ACHN (cell line): ENCODE measurements at places on chromosomes 13 and 19.

DNA sequence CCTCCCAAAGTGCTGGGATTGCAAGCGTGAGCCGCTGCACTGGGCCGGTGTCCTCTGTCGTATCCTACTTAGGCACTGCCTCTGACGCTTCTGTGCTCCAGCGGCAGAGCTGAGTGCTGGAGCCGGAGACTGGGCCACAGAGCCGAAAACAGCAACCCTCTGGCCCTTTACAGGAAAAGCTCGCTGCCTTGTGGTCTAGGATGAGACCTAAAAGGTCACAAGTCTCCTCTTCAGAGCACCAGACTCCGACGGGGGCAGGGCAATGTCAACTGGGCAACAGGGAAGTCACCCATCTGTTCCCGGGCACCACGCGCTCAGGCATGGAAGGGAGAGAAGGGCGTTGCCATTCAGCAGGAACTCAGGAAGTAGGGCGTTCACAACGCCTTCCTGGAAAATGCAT is 91.7 kb downstream of the GADD45B start:
- no peak for DNase-seq

- DNase-seq: no peak
Measured at GRCh38 chr13:85610024-85610423, 189.2 kb downstream of the SLITRK6 start.

DNA sequence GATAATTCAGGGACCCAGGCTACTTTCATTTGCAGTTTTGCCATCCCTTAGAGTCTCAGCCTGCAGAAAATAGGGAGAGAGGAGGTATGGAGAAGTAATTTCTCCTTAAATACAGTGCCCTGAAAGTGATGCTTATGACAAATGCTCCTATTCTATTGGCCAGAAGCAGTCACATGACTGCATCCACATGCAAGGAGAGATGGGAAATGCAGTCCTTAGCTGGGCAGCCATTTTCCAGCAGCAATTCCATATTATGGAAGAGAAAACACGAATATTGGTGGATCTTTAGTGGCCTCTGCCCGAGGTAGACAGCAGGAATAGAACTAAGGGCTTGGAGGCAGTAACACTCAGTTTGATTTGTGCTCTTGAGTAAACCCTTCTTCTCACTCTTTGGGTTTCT is 39.4 kb downstream of the VAV1 start:
- DNase-seq: peak; percentile 42

DNA sequence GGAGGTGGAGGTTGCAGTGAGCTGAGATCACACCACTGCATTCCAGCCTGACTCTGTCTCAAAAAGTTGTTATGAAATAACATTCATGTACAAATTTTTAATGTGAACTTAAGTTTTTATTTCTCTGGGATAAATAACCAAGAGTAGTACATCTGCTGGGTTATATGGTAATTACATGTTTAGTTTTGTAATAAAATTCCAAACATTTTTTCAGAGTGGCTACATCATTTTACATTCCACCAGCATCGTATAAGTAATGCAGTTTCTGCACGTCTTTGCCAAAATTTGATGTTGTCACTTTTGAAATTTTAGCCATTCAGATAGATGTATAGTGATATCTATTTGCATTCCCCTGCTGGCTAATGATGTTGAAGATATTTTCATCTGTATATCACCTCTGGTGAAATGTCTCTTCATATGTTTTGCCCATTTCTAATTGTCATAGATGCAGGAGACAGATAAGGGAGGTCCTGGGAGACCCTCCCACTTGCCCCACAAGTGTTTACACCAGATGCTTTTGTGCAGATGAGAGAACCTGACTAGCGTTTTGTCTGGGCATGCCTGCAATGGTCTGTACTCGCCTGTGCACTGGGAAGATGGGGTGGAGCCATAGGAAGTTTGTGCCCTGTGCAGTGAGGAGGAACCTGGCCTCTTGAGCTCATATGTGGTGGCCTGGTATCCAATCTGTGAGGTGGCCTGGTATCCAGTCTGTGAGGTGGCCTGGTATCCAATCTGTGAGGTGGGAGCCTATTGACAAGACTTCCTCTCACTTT is 12.7 kb upstream of the KBTBD6 start:
- no peak for DNase-seq

- DNase-seq: no peak
Measured at GRCh38 chr13:110964229-110965037, 49.6 kb upstream of the ANKRD10 start.

GRCh38 chr19:44025217-44025936 is at the start of gene ZNF222:
Gene ZNF222 (plus strand): TSS chr19:44025379. CDS start chr19:44025437, 58 bp downstream.
- peak; percentile 84 for DNase-seq

DNA sequence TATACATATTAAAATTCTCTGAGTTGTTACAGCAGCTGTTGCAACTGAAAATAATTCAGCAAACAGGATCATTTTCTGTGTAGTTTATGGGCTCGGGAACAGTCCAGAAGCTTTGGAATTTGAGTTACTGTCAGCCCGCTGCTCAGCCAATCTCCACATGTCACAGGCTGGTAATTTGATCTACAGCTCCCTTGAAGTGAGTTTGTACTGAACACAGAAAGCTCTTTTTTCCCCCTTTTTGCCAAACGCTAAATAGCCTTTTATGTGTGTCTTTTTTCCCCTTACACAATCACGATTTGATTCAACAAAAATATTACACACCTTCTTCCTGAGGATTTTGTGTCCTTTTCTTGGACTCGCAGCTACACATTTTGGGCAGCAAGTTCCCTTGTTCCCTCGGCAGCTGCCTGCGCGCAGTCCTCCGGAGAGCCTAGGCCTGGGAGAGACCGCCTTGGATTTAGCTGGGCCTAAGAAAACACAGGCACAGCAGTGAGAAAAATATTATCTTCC is 371.4 kb downstream of the KCNRG start:
- no peak for DNase-seq

GRCh38 chr19:43780706-43781525 is at the start of gene KCNN4:
Gene KCNN4 (minus strand): TSS chr19:43780973. CDS start chr19:43780861, 112 bp downstream.
- no peak for DNase-seq

DNA sequence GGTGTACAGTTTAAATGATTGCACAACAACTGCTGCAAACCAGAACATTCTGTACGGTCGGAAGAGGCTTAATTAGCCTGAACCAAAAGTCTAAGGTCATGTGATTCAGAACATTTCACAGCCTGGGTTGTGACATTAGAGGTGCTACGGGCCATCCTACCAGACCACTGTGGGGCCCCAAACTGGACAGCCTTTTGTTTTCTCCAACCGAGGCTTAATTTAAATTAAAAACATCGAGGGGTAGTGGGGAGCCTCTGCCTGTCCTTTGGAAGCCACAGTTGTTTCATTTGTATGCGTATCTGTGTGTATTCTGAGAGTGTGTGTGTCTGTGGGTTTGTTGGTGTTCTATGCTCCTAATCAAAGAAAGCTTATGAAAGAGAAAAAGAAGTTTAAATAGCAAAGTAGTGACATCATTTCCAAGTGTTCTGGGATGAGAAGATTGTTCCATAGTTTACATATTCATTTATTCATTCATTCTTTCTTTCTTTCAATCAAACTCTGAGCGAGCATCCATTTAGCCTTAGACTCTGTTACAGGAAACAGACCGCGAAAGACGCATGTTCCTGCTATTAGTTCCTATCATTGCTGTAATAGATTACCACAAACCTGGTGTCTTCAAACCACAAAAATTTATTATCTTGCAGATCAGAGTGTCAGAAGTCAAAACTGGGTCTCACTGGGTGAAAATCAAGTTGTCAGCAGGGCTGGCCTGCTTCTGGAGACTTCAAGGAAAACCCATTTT is 444.8 kb downstream of the FOXO1 start:
- no peak for DNase-seq

DNA sequence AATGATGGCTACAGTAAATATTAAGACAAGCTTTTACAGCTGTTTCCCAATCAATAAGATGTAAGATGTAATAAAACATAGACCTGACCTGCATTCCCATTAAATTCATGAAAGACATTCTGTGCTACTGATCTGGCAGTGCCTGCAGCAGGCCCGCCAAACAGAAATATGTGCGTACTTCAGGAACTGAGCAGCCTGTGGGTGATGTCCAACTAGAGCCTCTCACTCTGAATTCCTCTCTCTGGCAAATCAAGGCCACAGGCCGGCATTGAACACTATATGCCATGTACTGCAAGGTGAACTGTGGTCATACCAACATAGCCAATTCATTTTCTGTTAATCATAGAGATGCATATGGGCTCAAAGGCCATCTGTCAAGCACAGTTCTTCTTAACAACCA is 17.8 kb downstream of the SHISA2 start:
- no peak for DNase-seq

DNA sequence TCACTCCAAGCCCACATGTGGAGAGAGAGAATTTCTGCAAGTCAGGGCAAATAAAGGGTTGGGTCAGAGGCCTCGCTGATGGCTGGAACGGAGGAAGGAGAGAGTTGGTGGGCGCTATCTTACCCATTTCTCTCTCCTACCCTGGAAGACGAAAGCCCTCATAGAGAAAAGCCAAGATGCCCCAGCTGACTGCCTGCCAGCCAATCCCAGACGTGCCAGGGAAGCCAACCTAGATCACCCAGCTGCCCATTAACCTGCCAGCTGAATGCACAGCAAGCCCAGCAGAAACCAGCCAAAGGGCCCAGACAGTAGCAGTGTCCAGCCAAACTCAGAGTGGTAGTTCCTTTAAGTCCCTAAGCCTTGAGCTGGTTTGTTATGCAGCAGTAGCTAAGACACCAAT is 167.0 kb upstream of the ZNF507 start:
- no peak for DNase-seq

GRCh38 chr13:100176801-100177400 is 88.0 kb downstream of the PCCA start:
- no peak for DNase-seq

DNA sequence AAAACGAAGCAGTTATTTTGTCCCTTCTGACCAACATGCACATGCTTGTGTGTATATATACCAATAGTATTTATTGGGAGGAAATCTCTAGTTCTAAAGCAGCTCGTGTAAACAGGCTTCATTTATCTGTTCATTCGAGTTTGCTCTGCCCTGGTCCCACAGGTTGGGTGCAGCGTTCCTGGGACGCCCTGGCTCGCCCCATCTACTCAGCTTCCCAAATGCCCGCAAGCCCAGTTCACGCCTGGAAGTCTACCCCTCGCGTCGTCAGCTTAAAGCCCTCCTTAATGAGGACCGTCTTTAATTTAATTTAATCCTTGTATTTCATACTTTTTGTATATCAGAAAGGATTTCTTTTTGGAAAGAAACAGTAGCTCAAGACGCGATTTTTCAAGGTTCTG is 604 bp downstream of the THSD1 start:
- peak; percentile 15 for DNase-seq

GRCh38 chr13:32300406-32300805 is 14.8 kb downstream of the ZAR1L start:
- no peak for DNase-seq

DNA sequence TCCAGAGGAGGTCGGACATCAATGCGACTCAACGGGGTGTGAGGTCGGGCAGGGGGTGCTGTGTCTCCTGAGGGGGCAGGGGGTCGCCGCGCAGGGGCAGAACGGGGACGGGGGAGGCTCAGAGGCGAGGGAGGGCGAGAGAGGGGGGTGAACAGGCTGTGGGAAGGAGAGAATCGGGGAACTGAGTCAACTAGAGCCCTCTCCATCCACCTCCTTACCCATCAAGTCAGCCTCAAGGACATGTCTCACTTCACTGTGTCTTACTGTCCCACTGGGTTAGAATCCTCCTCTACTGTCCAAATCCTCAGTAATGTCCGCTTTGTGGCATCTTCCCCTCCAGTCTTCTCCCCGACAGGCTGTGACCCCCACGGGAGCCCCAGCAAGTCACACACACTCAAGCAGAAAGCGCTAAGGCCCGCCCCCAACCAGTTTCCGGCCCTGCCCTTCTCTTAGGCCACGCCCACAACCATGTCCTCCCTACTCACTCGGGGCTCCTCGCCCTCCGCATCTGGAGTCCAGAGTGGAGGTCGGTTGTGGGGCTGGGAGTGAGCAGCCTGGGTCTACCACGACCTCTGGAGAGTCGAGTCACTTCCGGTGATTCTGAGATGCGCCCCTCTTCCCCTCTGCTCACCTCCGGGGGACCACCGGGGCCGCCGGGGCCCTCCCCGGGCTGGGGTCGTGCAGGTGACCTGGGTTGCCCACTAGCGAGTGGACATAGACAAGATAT is 9.3 kb downstream of the PLEKHA4 start:
- DNase-seq: no peak

DNA sequence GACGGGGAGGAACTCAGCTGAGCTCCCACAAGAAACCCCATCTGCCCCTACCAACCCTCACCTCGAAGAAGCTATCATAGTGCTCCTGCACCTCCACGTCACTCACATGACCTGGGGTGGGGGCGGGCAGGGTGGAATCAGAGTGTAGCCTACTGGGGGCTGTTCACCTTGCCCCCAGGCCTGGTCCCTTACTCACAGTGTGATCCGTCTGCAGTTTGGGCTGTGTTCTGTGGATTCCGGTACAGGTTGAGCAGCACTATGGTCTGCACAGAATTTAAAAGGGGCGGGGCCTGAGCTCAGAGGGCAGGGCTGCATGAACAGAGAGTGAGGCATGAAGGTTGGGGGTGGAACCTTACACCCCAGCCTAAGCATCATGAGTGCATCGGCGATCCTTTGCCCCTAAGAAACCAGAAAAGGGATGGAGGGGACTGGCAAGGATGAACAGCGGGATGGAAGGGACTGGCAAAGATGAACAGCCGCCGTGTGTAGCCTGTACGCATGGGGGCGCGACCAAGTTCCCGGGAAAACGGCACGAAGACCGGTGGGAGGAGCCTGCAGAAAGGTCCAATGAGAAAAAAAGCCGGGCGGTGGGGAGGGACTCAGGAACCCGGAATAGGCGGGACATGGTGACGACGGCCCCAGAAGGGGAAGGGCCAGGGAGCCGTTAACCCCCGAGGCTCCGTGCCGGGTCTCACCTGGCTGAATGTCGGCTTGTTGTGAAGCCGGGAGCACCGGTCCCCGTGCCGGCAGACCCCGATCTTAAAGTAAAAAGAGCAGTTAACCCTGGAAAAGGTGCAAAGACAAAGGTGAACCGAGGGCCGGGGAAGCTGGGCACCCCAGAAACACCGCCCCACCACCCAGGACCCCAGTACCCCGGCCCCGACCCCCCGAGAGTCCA is 539 bp downstream of the U2AF1L4 start:
- DNase-seq: peak; percentile 95

GRCh38 chr13:97369261-97369893 is 64.6 kb upstream of the RAP2A start:
- DNase-seq: peak; percentile 27

GRCh38 chr19:42115219-42115618 is 17.0 kb downstream of the POU2F2 start:
- DNase-seq: peak; percentile 16

DNA sequence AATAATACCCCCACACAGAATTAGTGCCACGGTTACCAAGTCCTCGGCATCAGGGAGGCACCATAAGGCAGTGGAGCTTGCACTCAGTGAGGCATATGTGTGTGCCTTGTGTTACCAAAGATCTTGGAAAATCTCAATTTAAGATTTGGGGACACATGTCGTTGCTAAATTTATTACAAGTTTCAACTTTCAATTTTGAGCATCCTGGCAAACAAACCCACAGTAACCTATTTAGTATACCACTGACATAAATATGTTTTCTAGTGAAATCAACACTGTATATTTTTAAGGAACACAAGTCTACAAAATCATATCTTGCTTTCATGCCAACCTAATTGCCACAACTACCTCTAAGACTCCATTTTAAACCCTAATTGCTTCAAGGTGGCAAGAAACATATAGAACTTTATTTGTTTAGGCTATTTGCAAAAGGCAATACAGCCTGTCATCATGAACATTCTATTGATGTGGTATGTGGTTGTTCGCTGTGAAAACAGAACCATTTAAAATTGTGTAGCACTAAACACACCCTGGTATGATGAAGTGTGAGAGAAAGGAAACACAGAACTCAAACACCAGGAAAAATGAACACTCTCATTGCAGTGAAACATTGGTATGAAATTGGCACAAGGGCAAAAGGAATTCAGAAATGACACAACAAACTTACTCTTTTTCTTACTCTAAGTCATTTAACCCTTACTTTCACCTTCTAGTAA is 531.1 kb downstream of the IRS2 start:
- no peak for DNase-seq
